ENCODE measurements at places on chromosomes 2 and 18.

DNA sequence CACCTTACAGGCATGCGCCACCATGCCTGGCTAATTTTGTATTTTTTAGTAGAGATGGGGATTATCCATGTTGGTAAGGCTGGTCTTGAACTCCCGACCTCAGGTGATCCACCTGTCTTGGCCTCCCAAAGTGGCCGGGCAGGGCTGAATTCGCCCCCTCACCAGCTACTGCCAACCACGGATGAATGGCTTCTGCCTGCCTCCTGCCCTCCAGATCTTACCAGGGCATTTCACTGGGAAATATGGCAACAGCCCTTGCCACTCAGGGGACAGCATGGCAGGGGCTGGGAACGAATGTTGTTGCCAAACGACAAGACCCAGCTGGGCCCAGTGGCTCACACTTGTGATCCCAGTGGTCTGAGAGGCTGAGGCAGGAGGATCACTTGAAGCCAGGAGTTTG lies 1.8 kb upstream of the ALPP start:
- no peak for DNase-seq

GRCh38 chr18:61729322-61729721 lies 163.5 kb downstream of the RNF152 start:
- no peak for DNase-seq

- DNase-seq, result no peak
Measured at GRCh38 chr2:21438949-21439348, 315.2 kb downstream of the TDRD15 start.

DNA sequence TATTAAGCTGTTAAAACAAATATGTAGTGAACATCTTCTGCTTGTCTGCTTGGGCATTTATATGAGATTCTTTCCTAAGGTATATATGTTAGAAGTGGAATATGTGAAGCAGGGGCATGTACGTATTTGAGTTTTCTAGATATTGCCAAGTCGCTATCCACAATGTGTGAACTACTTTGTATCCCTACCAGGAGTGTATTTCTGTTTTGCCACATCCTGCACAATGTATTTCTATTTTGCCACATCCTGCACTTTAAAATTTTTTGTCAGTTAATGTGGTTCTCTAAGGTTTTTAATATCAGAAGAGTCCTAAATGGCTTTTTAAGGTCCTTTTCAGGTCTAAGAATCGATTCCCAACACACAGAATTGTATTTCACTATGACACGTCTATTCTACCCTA lies 141.7 kb upstream of the ATP5MC3 start:
- no peak for DNase-seq

- no peak for DNase-seq
Measured at GRCh38 chr2:203437511-203437910, 97.6 kb downstream of the RAPH1 start.

DNA sequence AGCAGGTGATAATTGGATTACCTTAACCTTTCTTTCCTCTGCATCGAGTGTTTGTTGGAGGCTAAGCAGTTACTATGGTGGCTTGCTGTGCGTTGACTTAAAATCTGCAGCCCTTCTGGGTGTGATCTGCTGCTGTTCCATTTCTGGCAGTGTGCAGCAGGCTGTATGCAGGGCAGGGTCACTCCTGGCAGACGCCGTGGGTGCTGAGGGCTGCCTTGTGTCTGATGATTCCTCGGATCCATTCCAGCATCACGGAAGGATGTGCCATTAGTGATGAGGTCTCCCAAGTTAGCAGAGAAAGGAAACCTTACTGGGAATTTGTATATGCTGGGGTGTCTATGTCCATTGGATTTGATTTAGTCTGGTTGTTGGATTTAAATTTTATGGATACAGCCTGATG lies 310.8 kb downstream of the AGAP1 start:
- no peak for DNase-seq

DNA sequence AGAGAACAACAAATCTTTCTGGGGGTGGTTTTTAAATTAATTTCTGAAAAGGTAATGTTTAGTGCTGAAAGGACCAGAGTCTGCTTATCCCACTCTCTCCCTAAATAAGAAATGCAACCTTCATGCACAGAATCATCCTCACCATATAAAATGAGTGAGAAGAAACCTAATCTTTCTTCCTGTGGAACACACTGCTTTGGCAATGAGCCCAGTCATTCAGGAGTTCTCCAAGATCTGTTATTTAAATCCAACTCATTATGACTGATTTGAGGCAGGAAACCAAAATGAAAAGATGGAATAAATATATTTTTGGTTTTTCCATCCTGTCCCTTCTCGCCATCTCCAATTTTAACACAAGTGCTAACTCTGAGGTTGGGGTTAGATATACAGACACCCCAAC lies 228.3 kb downstream of the SRBD1 start:
- DNase-seq, result no peak

DNA sequence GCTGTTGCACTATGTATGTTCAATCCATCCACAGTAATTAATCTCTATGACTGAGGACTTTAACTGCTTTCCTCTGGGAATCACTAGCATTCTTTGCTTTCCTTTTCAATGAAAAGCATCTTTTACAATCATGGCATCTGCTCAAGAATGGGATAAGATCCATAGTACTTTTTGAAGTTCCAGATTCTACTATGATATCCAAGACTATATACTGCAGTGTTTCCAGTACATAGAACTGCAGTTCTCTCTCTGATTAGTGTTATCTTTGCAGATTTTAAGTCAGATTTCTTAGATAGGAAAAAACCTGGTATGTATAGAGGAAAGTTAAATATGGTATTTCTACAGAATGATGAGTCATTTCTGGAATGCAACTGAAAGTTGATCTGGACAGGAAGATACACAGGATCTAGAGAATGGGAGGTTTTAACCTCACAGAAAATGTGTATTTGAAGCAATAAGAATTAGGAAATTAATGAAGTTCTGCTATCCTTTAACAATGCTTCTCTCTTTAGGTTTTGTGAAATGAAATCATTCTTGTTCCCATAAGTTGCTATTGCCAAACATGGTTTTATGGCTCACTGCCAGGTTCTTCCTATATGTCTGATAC lies 670.7 kb downstream of the ERBB4 start:
- DNase-seq, result no peak

GRCh38 chr18:52481116-52481515 lies 141.1 kb downstream of the DCC start:
- DNase-seq, result no peak

GRCh38 chr2:78175645-78176044 lies 653.5 kb upstream of the LRRTM4 start:
- no peak for DNase-seq

DNA sequence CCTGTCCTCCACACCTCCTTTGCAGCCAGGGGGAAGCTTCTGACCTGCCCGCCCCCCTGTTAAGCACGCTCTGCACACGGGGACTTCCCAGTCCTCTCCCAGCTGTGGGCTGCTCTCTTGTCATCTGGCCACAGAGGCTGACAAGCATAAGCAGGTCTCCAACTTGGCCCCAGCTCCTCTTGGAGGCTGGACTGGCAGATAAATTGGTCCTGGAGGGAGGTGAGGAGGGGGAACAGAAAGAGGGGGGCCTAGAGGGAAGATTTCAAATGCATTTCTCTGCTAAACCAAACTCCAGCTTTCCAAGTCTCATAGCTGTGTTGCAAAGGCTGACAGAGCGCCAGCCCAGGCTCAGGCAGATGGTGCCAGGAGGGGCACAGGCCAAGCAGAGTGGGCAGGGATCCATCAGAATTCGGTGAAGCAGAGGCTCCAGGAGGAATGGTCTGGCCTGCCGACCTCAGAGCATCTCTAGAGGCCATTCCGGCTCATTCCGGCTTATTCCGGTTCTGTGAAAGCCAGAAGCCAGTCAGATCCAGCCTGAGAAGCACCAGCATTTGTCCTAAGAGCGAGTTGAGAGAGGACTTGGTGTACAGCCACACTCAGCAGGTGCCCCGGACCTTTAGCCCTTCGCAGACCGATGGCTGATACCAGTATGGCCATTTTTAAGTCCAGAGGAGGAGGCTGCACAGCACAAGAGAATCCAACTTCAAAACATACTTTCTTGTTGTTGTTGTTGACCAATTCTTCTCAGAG lies 508.9 kb upstream of the MYT1L start:
- no peak for DNase-seq

GRCh38 chr18:1002653-1003178 lies 98.0 kb downstream of the ADCYAP1 start:
- no peak for DNase-seq

DNA sequence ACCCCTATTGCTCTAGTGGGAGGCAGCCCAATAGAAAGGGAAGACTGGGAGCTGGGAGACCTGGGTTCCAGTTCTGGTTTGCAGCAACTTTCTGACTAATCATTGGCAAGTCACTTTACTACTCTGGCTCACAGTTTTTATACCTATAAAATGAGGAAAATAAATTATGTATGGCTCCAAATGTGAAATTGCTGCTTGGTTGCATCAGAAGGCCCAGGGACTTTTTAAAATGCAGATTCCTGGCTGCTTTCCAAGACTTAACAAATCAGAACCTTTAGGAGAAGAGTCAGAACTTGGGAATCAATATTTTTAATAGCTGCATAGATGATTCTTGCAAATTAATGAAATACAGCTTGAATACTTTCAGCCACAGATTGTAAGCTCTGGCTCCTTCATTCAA lies 943.9 kb downstream of the EPHA4 start:
- DNase-seq, result no peak

GRCh38 chr2:153077311-153077710 lies 358.9 kb downstream of the ARL6IP6 start:
- DNase-seq, result no peak

- DNase-seq, result peak; percentile 31
Measured at GRCh38 chr2:241238693-241239198, 50.3 kb downstream of the ANO7 start.

GRCh38 chr2:69397234-69397633 lies 10.2 kb upstream of the GFPT1 start:
- no peak for DNase-seq

DNA sequence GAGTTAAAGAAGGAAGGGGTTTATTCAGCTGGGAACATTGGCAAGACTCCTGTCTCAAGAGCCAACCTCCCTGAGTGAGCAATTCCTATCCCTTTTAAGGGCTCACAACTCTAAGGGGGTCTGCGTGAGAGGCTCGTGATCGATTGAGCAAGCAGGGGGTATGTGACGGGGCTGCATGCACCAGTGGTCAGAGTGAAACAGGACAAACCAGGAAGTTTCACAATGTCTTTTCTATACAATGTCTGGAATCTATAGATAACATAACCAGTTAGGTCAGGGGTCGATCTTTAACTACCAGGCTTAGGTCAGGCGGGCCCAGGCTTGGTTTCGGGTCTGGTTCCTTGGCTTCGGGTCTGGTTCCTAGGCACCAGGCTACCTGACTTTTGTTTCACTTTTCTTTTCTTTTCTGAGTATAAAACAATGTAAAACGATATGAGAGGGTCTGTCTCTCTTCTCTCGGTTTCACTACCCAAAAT lies 30.1 kb upstream of the LIPG start:
- no peak for DNase-seq

- peak; percentile 59 for DNase-seq
Measured at GRCh38 chr2:1749489-1750119, 5.3 kb upstream of the PXDN start.

DNA sequence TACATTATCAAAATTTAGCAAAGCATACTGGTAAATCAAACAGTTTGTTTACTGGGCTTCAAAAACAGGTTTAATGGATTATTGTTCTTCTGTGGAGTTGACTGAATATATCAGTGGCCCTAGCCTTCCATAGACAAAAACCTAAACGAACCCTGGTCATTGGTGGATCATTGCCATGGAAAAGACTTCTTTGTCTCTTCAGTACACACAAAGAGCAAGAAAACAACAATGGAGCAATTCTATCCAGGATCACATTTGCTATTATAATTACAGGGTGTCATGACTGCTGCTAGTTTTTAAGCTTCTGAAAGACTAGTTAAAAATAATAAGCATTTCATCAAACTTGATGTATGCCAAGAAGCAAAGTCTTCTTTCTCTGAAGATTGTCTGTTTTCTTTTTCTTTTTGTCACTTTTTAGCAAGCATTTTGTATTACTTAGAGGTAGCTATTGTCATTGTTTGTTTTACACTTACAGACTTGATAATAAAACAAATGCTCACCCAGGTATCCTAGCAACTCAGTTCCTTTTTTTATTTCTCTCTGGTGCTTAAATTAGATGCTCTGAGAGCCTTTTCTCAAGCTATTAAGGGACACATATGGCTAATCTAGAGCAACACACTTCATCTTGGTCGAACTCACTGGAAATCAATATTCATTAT lies 1228.7 kb upstream of the DDX18 start:
- no peak for DNase-seq

- DNase-seq, result no peak
Measured at GRCh38 chr2:164485541-164485940, 135.7 kb downstream of the GRB14 start.

DNA sequence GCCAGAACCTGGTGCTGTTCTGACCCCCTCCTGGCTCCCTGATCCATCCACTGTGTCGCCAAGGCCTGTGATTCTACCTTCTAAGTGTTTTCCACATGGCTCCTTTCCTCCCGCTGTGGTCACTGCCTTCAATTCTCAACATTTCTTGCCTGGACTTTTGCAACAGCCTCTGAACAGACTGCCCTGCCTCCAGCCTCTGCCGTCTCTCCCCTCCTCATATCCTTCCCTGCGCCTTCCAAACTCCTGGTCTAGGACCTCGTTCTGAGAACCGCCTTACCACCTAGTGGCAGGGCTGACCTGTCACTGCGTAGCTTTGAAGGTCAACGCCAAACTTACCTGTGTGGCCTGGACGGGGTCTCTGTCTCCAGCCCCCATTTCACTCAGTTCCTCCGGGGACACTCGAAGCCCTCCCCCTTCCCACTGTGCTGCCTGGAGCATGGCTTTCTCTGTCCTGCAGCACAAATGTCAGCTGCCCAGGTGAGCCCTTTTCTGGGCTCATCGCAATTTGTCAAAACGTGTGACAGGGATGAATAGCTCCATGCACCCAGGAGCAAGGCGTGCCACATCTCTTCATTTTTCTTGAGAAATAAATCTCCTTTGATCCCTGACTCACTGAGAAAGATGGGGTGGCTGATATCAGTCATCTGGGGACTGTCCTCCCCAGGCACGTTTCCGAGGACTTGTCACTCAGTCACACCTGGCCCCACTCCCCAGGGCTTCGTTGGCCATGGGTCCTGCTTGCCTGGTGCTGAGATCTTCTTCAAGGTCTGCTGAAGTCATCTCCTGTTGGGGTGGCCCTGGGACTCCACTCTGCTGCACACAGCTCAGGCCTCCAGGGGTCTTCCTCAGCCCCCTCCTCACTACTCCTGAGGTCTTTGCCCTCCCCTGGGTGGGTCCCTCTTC lies 46.7 kb downstream of the LDLRAD4 start:
- DNase-seq, result no peak

DNA sequence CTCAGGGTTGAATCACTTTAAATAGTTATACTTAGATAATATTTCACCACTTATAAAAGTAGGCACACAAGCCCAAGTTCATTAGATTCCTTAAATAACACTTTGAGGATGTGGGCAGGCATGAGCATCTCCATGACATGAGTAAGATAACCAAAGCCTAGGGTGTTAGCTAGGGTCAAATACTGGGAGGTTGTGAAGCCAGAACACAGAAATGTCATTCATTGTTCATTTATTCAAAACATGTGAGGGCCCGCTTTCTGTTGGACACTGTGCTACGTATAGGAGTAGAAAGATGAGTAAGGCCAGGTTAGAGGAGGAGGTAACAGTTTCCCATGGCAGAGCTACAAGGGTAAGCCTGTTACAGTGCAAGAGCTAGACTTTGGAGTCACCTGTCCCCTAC lies 93.5 kb upstream of the NEDD4L start:
- DNase-seq, result no peak

- no peak for DNase-seq
Measured at GRCh38 chr2:11187731-11188130, 32.5 kb downstream of the SLC66A3 start.

All from osteoblast (primary cell).